GM23248 (cell line): ENCODE measurements at places on chromosomes 13 and 19. TPM values are rescaled to one million over a fixed set of nuclear protein-coding genes. Genes with fewer than 3 reads are reported as not detected.

Gene PAN3
- 16.7 and 17.3 TPM in 2 replicates for total RNA-seq

DNA sequence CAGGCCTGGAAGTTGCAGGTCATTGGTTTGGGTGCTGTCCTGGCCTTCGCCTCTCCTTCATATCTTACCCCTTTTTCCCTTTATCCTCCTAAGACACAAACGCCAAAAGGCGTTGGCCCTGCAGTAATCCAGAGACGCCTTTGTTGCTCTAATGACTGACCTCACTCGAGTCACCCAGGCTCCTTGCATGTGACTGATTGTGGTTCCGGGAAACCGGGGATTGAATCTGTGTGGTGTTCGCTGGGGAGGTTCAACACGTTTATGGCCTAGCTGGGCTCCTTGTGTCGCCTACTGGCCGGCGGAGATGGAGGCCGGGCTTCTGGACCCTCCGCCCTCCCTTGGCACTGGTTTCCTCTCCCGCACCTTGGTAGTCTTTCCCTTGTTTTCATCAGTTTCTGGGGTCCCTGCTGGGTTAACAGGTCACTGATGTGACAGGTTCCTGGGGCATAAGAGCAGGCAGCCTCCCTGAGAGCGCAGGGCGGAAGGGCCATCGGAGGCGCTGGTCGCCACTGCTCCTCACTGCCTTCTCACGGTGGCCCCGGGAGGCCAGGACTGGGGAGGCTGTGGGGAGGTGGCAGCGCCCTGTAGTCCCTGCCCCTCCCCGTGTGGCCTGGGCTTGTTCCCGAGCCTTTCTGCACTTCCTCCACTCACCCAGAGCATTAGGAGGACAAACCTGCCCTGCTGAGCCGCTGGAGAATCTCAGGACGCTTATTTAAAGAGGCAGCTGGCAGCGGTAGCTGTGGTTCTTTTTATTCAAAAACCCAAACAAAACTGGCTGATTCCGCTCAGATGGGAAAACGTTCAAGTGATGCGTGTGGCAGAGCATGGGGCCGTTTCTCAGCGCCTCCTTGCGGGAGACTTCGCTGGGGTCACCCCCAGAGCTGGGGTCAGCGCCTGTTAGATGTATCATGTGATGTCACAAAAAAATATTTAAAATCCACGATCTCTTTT, 18.1 kb upstream of the NDUFS7 start:
- no peak overlapping the region for H3K27ac ChIP-seq
- H3K27me3 ChIP-seq: no peaks in the 10 kb centered on the region
- H3K4me1 ChIP-seq: peaks cover 17% of the 10 kb centered on the region
- peaks cover 26% of the 10 kb centered on the region; the same call in 1 of the 2 replicates for H3K36me3 ChIP-seq
- no peak for DNase-seq
- no peak overlapping the region for H3K4me3 ChIP-seq

DNA sequence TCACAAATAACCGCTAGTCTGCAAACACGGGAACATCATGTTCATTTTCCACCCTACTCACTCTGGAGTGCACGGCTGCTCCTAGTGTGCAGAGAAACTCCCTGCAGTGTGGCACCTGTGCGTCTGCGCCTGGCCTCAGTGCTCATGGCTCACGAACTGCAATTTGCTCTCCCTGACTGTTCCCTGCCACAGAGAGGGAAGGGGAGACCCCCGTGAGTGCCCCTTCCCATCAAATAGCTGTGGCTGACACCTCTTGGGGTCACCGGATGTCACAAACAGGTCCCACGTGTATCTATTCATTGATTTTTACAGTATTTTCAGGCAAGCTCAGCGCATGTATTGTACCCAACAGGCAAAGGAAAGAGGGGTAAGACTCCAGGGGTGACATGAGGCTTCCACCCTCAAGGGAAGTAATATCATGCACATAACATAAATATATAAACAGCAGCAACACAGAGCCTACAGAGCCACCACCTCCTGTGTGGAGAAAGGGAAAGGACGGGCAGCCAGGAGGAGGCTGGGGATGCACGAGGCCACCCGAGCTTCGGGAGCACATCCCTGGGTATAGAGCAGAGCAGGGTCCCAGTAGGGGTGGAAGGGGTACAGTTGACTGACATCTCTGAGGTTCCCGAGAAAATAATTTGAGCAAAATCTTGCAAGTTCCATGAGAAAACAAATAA, 140.3 kb upstream of the SOX1 start:
- no peak for DNase-seq
- no peak overlapping the region for H3K4me3 ChIP-seq
- no peaks in the 10 kb centered on the region for H3K36me3 ChIP-seq

DNA sequence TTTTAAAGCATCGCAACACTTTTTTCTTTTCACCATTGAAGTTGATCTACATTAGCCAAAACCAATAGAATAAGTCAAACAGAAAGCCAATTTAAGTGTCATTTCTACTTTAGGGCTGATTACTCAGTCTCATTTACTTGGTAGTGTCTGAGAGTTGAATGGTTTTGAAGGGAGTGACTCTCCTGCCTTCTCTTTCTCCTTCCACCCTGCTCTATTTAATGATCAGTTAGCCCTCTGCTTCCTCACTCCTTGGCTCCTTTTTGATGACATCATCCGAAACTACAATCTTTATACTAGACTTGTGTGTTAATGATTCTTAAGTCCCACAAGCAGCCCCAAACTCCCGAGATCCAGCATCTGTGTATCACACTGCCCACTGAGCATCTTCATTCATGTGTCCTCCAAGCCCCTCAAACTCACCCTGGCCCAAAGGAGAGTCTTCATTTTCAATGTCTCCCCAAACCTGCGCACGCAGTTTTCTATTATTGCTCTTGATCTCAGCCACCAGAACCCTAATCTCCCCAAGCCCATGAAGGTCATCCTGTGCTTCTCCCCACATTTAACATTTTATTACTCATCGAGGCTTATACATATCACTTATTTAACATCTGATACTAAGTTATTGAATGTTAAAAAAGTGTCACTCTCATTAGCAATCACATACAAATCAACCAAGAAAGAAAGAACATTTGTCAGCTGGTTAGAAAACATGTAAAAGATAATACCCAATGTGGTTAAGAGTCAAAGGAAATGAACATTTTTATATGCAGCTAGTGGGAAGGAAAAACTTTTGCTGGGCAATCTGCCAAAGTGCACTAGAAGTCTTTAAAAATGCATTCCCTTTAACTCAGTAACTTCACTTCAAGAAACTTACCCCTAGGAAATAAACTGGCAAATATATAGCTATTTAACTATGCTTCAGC, 32.2 kb upstream of the ARGLU1 start:
- no peak overlapping the region for H3K4me3 ChIP-seq
- H3K27ac ChIP-seq: no peak overlapping the region
- no peaks in the 10 kb centered on the region for H3K36me3 ChIP-seq
- H3K27me3 ChIP-seq: no peaks in the 10 kb centered on the region
- no peaks in the 10 kb centered on the region for H3K4me1 ChIP-seq

Gene ACP5
- 0.11 TPM in 1 of 2 replicates, not detected in the other for total RNA-seq

GRCh38 chr13:43315522-43315921, 292.1 kb downstream of the DNAJC15 start:
- H3K36me3 ChIP-seq: no peaks in the 10 kb centered on the region
- peaks cover 12% of the 10 kb centered on the region for H3K4me1 ChIP-seq
- no peak overlapping the region for H3K4me3 ChIP-seq
- no peaks in the 10 kb centered on the region for H3K27me3 ChIP-seq
- no peak for DNase-seq
- no peak overlapping the region for H3K27ac ChIP-seq

GRCh38 chr19:2475018-2475701, 767 bp upstream of the GADD45B start:
- H3K4me1 ChIP-seq: no peaks in the 10 kb centered on the region
- H3K27me3 ChIP-seq: no peaks in the 10 kb centered on the region
- H3K36me3 ChIP-seq: peaks cover 11% of the 10 kb centered on the region
- peak overlapping the region; percentile 100 for H3K4me3 ChIP-seq

Gene SERPINE3
- not detected in 2 replicates for total RNA-seq
